ENCODE measurements at places on chromosomes 6 and 20. TPM values are rescaled to one million over a fixed set of nuclear protein-coding genes. Genes with fewer than 3 reads are reported as not detected.

The PRRT1 gene
- 6.0 TPM for polyA plus RNA-seq

The BTNL2 gene
- not detected for polyA plus RNA-seq

The CYP39A1 gene
- 5.9 TPM for polyA plus RNA-seq

The ULBP1 gene
- polyA plus RNA-seq, result not detected

The ARG1 gene
- not detected for polyA plus RNA-seq

The RAMACL gene
- polyA plus RNA-seq, result 0.46 TPM
